Cardiac septum (tissue), 1 donor: ENCODE measurements at places on chromosomes 11 and 22.

DNA sequence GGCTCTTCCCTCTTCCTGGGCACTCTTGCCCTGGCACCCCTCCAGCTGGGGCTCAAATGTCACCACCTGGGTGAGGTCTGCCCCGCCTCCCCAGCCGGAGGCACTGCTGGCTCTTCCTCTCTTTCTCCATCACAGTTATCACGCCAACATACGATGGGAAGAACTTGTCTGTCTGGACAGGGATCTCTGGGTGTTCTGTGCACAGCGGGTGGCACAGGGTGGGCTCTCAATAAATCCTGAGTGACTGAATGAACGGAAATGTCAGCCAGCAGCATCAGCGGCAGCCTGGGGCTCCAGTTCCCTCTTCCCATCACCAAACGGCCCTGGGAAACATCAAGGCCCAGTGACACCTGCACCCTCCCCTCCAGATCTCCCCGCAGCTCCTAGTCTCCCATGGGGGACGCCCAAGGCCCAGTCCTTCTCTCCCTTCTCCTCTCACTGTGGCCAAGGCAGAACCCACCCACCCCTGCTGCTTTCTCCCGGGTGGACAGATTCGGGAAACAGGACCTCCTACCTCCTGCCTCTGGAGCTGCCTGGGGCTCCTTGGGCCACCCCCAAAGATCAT lies 440 bp upstream of the SLC25A45 start:
- no peak for DNase-seq

- no peak for DNase-seq
These were observed 14.2 kb downstream of the OR5B21 start for GRCh38 chr11:58493676-58494075.

GRCh38 chr11:329886-330253 lies 9.2 kb upstream of the IFITM3 start:
- DNase-seq: no peak

DNA sequence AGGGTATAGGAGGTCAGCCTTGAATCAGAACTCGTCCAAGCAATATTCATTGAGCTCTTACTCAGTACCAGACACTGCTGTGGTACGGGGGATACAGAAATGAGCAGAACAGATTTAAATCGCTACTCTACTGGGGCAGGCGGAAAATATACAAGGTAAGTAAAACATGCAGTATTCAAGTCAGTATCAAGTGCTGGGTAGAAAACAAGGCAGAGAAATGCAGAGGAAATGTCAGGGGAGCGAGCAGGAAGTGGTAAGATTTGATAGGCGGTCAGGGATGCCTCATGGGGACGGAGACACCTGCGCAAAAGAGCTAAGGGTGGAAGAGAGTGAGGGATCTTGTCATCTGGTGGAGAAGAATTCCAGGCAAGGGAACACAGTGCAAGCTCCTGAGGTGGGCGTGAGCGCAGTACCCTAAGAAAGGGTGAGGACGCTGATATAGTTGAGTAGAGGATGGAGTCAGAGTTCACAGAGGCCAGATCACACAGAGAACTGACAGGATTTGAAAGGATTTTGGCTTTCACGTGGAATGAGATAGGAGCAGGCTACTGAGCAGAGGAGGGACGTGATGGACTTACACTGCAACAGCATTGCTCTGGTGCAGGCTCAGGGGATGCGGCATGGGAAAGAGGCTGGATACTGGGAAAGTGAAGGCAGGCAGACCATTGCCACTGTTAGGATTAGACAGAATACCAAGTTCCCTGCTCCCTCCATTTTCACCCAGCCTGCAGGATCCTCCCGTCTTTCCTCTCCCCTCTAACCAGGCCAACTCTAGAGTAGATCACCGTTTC lies 35.8 kb downstream of the SC5D start:
- DNase-seq: no peak

GRCh38 chr11:58730507-58731089 lies 1.1 kb downstream of the GLYAT start:
- no peak for DNase-seq

- DNase-seq: no peak
These were observed 49.1 kb downstream of the XKR3 start for GRCh38 chr22:16776080-16776479.

DNA sequence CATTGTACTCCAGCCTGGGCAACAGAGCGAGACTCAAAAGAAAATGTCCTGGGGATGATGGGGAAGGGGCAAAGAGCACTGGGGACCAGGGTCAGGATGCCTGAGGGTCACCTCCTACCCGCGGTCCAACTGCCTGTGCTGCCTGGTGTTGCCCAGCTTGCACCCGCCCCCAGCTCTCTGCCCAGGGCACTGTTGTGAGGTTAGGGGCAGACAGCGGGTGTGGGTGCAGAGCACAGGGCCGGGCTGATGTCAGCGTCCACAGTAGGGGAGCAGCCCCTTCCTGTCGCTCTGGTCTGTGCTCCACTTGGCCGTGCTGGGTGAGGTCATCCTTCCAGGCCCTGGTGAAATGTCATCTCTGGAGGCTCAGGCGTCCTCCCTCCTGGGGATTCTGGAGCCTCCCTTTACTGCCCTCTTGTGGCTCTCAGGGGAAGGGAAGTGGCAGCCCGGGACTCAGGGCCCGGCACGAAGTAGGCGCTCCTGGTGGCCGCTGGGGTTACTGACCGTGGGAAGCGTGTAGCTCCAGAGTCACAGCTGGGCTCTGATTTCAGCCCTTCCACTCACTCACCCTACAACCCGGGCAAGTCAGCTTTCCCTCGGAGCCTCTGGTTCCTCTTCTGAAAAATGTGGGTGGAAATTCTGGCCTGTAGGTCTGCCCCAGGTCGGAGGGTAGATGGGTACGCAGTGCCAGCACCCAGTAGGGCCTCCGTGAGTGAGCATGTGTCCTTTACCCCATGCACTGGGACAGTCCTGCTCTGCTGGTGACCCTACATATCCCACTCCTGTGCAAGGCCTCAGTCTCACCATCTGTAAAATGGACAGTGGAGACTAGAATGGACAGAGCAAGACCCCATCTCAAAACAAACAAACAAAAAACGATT lies 17.3 kb upstream of the PRR5 start:
- DNase-seq: peak; percentile 86

DNA sequence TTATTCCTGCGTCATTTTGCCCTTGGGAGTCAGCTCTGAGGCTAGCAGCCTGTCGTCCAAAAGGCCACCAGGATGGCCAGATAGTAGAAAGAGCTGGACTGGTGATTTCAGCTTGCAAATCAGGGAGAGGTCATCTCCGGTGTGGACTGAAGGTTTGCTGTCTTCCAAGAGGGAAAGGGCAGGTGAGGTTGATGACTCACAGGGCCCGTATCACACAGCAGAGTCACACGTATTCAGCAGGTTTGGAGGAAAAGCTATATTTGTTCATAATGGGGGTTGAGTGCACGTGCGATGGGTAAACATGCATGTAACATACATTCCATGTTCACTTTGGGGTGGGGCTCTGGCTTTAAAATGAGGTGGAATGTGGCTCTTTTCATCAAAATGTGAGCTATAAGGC lies 25.6 kb downstream of the MRPL21 start:
- DNase-seq: no peak

GRCh38 chr11:34181856-34182405 lies 76.5 kb downstream of the NAT10 start:
- no peak for DNase-seq

DNA sequence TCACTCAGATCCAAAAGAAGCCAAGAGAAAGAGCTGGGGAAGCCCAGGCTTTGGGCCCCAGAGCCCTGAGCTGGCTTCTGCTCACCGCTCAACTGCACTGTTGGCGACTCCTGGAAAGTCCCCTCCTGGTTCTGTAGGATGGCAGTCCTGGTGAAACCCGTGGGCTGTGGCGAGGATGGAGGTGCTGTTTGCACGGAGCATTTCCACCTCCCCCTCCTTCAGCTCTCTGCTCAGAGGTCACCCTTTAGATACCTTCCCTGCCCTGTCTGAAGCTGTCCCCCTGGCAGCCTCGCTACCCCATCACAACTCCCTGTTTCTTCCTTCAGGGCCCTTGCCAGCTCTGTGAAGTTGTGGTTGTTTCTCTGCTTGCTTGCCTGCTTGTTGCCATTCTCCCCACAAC lies 97.8 kb downstream of the MYO18B start:
- no peak for DNase-seq

DNA sequence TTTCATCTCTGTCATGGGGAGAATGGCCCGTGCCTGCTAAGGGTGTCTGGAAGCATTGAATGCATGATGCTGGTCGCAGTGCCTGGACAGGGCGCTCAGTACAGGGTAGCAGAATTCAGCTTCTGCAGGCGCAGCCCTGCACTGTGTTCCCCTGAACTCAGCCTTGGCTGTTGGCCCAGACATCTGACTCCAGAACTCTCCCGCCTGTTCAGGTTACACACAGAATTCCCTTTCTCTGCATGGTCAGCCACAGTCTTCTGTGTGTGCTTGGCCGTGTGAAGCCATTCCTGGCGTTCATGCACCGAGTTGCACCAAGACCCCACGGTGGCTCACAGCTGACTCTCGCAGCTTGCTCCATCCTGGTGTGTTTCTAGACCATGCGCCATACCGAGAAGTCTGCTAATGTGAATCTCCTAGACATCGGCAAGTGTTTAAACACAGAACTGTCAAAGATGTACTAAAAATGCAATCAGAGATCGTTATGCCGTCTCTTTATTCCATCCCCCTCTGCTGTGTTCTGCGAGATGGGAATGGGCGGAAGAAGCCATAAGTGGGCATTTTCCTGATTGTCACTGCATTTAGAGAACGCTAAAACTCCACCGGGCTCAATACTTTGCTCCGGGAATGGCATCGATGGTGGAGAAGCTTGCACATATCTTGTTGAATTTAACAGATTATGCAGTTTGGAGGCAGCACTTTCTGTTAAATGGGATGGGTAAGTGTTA lies 55.6 kb downstream of the MPPED1 start:
- DNase-seq: peak; percentile 41

- DNase-seq: no peak
These were observed 86.4 kb upstream of the SEZ6L start for GRCh38 chr22:26082866-26083265.

DNA sequence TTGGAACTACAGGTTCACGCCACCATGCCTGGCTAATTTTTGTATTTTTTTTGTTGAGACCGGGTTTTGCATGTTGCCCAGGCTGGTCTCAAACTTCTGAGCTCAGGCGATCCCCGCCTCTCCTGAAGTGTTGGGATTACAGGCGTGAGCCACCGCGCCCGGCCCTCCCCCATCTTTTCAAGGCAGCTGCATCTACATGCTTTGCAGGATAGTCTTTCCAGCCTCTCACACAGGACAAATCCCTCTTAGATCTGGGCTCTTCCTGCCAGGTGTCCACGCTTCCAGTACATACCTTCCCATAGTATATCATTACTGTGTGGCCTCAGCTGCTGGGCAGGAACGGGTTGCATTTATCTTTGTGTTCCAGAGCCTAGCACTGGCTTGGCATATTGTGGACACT lies 49.7 kb downstream of the C11orf96 start:
- no peak for DNase-seq

GRCh38 chr22:20434773-20435172 lies 2.9 kb downstream of the SCARF2 start:
- DNase-seq: no peak

- DNase-seq: peak; percentile 38
These were observed 103.8 kb downstream of the MORC2 start for GRCh38 chr22:30864441-30865420.

- no peak for DNase-seq
These were observed 373.9 kb upstream of the FAT3 start for GRCh38 chr11:91850533-91851275.

GRCh38 chr11:96578379-96578778 lies 188.6 kb downstream of the JRKL start:
- DNase-seq: no peak

GRCh38 chr11:41245704-41246398 lies 213.6 kb downstream of the LRRC4C start:
- no peak for DNase-seq

- peak; percentile 44 for DNase-seq
These were observed 10.2 kb upstream of the SF1 start for GRCh38 chr11:64788321-64789215.

GRCh38 chr22:48921411-48921903 lies 906.2 kb downstream of the BRD1 start:
- DNase-seq: no peak

- DNase-seq: no peak
These were observed 283.0 kb downstream of the RAB38 start for GRCh38 chr11:87892291-87892690.

DNA sequence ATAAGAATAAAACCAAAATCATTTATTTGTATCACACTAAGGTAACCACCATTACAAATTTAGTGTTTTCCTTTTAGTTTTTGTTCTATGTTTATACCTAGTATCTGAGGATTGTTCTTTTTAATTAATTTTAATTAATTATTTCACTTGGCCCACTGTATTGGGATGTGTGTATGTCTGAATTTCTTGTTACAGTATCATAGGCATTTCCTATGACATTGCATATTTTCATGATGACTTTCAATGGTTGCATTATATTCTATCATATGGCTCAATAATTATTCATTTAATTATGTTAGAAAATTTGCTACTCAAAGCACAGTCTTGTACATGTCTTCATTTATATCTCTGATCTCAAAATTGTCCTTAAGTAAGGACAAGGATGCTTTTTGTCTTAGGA lies 41.0 kb downstream of the C11orf71 start:
- no peak for DNase-seq

- no peak for DNase-seq
These were observed 3.1 kb downstream of the TRPM5 start for GRCh38 chr11:2441171-2441570.

DNA sequence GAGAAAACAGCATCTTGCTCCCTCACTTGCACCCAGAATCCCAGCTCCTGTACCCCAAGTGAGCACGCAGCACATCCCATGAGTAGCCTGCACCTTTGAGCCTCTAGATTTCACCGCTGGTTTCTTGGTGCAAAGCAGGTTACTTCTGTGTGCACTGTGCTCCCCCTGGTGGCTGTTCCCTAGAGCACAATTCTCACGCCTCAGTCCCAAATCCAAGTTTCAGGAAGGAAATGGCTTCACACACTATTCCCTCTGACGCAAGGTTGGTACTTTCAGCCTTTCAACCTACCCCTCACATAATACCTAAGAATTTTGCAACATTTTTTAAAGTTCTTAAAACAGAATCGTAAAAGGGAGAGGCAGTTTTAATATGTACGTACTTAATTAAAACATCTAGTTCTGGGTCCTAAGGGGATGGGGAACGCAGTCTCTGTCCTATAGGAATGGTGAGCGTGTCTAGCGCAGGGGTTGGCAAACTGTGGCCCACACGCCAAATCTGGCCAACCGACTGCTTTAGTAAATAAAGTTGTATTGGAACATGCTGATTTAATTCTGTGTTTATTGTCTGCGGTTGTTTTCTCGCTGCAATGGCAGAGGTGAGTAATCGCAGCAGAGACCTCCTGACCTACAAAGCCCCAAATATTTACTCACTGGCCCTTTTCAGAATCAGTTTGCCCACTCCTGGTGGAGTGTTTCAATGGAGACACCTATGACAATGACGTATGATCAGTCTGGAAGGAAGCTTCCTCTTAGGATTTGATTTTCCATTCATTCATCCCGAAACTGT lies 27.5 kb downstream of the DHCR7 start:
- no peak for DNase-seq
